ENCODE measurements at places on chromosomes 2 and 18.

- DNase-seq = no peak
These were observed 188.3 kb upstream of the STON1 start for GRCh38 chr2:48341551-48342133.

- peak; percentile 12 for DNase-seq
These were observed 22.2 kb downstream of the ZSCAN30 start for GRCh38 chr18:35267809-35268208.

GRCh38 chr18:58348517-58348916 lies 280.4 kb downstream of the ALPK2 start:
- DNase-seq = no peak

- DNase-seq = no peak
These were observed 44.5 kb downstream of the DOCK10 start for GRCh38 chr2:224997802-224998201.

DNA sequence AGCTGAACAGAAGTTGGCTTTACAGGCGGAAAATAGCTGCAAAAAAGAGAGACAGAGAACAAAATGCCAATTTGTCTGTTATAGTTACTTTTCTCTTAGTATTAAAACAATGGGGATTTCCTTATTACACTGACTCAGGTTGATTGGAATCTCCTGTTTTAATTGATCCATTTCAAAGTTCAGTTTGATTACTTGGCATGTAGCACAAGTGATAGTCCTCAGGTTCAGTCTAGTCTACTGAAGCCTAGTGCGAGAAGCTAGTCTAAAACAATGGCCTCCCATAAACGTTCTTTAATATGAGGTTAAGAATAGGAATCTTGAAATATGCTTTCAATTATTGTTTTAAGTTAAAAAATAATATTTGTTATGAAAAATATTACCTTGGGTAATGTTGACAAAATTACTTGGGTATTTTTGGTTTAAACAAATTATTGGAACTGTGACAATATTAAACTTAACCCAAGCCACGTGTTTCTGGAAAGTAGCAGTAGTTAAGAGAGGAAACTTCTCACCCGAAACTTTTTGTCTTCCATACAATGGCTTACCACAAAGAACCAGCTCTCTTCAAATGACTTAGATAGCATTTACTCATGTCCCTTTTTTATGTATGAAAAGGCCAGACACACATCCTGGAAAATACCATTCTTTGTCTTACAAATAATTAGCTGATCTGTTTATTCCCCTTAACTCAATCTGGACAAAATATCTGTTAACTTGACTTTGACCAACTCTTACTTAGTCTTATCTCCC lies 1326.2 kb upstream of the TMEFF2 start:
- DNase-seq = no peak

DNA sequence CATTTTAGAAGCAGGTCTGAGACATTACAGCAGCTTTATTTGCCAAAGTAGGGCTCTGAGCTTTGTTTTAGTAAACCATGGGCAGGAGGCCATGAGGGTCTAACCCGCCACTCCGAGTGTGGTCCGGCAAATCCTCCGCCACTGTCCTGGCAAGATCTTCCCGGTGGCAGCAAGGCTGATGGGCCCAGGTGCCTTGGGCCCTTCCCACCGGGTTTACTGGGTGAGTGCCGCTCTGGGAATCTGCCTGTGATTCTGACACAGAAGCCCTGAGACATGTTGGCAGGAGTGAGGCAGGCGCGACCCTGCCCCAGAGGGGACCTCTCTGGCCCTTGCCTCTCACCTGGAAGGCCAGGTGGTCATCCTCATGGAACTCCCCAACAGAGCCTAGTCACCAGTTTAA lies 29.9 kb downstream of the MTERF4 start:
- DNase-seq = no peak

- DNase-seq = no peak
These were observed 427.5 kb downstream of the LPIN1 start for GRCh38 chr2:12173943-12174340.

DNA sequence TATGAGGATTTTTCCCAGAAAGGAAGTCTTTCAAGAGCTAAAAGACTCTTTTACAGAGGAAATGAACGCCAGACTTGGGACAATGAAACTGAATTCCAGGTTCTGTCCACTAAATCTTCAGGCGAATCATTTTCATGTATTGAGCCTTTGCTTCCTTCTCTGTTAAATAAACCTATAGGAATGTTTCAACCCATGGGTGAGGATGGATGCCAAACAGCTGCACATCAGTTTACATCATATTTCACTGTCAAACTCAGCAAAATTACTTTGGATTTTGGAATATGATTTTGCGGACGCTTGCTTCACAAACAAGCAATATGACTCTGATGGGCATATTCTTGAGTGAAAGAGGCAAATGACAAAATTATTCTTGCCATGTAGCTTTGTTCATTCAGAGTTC lies 256.1 kb upstream of the ZNF521 start:
- DNase-seq = no peak

DNA sequence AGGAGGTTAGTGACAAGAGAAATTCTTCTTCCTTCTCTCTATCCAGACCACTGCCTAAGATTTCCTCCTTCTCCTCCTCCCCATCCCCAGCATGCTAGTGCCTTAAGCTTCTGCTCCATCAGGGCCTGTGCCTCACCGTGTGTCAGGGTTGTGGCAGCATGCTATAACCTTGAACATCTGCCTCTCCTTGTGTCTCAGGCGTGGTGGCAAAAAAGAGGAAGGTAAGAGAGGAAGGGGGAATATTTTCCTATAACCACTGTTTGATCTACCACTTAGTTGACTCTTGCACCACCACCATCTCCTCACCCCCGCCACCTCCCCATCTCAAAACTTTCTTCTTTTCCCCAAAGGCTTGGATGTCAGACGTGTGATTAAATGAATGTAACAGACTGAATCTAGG lies 38.3 kb upstream of the PEX13 start:
- DNase-seq = no peak

DNA sequence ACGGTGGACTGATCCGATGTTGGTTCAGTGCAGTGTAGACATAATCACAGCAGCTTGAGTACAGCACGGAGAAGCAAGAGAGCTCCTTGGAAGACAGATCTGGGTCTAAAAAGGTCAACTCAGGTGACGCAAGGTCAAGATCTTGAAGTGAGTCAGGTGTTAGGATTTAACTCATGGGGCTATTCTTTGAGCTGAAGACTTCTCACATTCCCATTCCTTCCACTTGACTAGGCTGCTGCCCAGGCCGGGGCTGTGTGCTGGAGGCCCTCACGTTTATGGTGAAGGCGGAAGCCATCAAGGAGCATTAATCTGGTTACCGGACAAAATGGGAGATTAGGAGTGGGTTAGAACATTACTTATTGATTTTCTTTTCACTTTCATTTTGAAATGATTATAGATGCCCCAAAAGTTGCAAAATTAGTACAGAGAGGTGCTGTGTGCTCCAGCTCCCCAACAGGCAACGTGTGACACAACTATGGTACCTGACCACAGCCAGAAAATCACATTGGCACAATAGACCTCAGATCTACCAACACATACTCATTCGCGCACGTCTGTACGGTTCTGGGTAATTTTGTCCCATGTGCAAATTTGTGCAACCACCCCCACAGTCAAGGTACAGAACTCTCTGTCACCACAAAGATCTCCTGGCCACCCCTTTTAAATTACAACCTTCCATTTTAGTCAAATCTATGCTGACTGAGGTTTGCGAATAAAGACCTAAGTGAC lies 77.6 kb upstream of the SEC11C start:
- peak; percentile 13 for DNase-seq

DNA sequence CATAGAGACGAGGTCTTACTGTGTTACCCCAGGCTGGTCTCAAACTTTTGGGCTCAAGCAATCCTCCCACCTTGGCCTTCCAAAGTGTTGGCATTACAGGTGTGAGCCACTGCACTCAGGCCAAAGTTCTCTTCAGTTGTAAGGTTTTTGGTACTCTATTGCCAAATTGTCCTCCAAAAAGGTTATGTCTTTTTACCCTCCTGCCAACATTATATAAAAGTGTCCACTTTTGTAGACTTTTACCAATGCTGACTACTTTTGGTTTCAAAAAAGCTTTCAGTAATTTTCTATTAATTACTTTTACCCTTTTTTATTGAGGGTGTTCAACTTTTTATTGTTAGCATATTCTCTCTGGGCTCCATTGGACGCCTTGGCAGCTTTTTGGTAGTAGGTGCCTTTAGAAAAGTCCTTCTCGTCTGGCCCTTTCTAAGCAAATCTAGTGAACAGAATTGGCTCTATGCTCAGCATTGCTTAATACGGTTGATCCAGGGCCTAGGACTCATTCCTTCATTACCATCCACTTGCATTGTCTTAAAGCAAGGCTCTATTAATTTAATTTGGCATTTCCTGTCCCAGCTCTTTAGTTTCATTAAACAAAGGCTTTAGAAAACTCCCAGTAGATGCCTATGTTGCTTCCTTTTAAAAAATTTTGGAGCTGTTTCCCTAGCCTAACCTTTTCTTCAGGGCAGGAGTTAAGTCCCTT lies 16.7 kb upstream of the IL1A start:
- DNase-seq = no peak

GRCh38 chr18:27954226-27954625 lies 222.7 kb downstream of the CDH2 start:
- DNase-seq = no peak

- no peak for DNase-seq
These were observed 632.1 kb downstream of the SOCS6 start for GRCh38 chr18:70920840-70921374.

DNA sequence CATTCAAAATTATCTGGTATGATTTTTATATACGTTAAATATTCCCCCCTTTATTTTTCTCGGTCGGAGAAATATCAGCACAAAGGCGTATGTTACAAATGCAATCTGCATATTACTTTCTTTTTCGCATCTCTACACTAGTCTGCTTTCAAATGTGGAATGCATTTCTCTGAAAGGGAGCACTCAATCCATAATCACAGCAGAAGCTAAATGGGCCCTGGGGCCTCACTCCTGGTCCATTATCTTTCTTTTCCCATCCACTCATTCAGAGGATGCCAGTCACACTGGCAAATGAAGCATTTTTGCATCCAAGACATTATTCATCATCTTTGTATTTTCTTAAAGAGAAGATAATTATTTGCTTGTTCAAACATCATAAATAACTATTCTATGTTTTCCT lies 295.2 kb upstream of the LRP1B start:
- no peak for DNase-seq

- no peak for DNase-seq
These were observed 367.0 kb downstream of the LPIN1 start for GRCh38 chr2:12113412-12113811.

GRCh38 chr2:49342156-49342555 lies 187.8 kb upstream of the FSHR start:
- no peak for DNase-seq

GRCh38 chr2:105287692-105288091 lies 41.8 kb downstream of the TGFBRAP1 start:
- DNase-seq = peak; percentile 29

- DNase-seq = no peak
These were observed 750 bp downstream of the STRADB start for GRCh38 chr2:201452058-201452921.

GRCh38 chr18:75421656-75422055 lies 5.8 kb downstream of the SMIM21 start:
- DNase-seq = no peak

- DNase-seq = no peak
These were observed 29.1 kb upstream of the ASB18 start for GRCh38 chr2:236293241-236293810.

- DNase-seq = no peak
These were observed 52.5 kb downstream of the GAREM1 start for GRCh38 chr18:32418148-32418547.

GRCh38 chr2:157223624-157224205 lies 33.8 kb upstream of the GALNT5 start:
- DNase-seq = no peak

DNA sequence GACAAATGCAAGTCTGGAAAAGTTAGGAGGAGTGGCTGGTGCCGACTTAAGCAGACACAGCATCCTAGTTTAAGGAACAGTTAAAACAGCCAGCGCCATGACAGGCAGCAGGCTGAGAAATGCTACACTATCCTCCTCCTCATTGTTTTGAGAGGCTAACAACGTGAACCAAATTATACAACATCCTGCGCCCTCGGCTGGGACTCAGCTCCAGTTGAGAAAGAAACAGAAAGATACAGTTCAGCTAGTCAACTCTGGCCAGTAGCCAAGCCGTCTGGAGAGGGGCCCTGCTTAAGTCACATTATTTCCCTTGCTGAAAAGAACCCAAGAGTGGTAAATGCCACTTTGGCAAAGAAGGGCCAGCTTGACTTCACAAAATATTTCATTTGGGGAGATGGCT lies 90.2 kb downstream of the BCL11A start:
- DNase-seq = no peak

- DNase-seq = no peak
These were observed 69.1 kb upstream of the B3GNT7 start for GRCh38 chr2:231326404-231326803.

DNA sequence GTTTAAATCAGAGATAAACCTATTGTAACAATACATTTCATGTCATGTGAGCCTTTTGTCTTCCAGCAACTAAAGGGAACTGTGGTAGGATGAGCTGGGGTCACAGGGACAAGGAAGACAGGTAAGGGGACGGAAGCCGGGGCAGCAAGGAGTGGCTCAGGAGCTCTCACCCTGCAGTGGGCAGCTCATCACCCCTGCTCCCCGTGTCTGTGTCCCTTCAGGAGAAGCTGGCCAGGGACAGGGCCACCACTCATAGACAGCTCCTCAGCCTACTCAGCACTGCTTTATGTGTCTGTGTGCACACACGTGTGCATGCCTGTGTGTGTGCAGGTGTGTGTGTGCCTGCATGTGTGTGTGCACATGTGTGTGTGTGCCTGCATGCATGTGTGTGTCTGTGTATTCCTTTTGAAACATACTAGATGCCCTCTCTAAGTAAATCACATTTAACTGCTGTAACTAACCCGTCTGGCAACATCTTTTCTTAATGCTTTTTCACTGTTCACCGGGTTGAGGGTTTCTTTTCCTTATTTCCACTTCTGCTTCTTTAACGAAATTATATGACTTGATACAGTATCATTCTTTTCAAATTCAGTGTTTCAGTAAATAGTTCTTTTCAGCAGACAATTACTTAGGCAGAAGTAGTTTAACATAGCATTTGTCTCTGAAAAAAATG lies 44.2 kb downstream of the LRRFIP1 start:
- DNase-seq = no peak

DNA sequence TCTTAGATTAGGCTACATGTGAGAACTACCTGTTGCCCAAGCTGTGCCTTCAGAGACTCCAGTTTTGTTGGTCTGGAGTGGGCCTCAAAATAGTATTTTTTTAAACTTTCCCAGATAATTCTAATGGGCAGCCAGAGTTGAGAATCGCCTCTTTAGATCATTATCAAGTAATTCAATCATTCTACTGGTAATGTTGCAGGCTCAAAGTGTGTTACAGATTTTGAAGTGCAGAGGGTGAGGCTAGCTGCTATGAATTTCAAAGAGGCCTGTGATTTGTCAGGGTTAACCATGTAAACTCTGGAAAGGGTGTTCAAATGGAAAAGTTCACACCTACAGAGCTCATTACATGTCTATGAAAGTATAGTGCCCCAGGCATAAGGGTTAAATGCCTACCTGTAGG lies 30.1 kb downstream of the ANKRD29 start:
- no peak for DNase-seq
